Lower lobe of right lung (tissue), 2 donors: ENCODE measurements at places on chromosomes 1 and 21. TPM values are rescaled to one million over a fixed set of nuclear protein-coding genes. Genes with fewer than 3 reads are reported as not detected.

- no peaks in the 10 kb centered on the region for H3K27me3 ChIP-seq
- DNase-seq = no peak
- H3K36me3 ChIP-seq = no peaks in the 10 kb centered on the region
- H3K27ac ChIP-seq = no peak overlapping the region
- H3K4me3 ChIP-seq = no peak overlapping the region
These were observed 36.8 kb downstream of the FMO3 start for GRCh38 chr1:171127501-171127900.

DNA sequence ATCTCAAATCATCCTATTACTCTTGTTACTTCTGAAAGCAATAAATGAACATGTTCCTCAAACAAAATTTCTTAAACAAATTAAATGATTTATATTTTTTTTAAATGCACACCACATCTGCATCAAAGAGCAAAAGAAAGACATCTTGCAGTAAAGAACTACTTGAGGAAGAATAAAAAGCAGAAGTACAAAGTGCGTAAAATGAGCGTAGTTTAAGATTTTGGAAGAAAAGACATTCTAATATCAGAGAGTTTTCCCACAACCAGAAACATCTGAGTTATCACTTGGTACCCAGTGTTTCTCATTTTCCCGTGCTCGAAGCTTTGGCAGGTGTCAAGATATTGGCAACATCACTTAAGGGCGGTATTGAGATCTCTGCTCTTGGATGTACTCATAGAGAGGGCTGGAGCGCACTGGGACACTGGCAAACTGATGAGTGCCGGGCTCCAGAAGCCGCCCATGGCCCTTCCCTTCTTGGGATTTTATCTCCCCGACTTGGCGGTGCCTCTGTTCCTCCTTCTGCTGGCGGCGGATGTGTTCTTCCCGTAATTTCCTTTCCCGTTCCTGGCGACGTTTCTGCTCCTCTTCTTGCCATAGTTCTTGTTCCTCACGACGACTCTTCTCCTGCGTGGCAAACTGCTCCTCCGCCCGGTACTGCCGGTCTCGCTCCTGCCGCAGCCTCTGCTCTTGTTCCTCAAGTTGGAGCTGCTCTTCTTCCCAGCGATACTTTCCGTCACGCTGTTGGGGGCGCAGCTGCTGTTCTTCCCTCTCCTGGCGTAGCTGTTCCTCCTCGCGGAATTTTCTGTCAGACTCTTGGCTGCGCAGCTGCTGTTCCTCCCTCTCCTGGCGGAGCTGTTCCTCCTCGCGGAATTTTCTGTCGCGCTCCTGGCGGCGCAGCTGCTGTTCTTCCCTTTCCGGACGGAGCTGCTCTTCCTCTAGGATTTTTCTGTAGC lies 7.9 kb downstream of the TCHH start:
- peak overlapping the region; percentile 61 for H3K4me3 ChIP-seq
- no peaks in the 10 kb centered on the region for H3K36me3 ChIP-seq
- peaks cover 87% of the 10 kb centered on the region for H3K27me3 ChIP-seq
- H3K4me1 ChIP-seq = peaks cover 43% of the 10 kb centered on the region
- DNase-seq = no peak

DNA sequence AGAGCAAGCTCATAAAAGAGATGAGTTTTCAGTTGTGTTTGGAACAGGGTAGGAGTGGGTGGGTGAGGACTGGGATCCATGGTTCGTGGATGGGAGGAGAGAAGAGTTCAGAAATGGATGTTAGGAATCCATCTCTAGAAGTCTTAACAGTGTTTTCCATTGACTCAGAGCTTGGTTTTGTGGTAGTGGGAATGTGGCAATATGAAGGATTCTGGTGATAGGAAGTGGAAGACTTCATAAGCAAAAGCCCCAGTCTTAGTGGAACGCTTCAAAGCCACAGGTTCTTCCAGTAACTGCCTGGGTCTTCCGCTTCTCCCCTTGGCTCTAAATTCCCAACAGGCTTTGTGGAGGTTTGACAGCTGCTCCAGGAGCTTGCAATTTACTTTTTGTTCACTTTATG lies 167.9 kb downstream of the KCNJ6 start:
- no peak overlapping the region for H3K27ac ChIP-seq
- no peaks in the 10 kb centered on the region for H3K27me3 ChIP-seq
- H3K4me3 ChIP-seq = no peak overlapping the region
- H3K4me1 ChIP-seq = no peaks in the 10 kb centered on the region
- H3K36me3 ChIP-seq = no peaks in the 10 kb centered on the region

GRCh38 chr1:61609040-61609439 lies 115.9 kb downstream of the TM2D1 start:
- no peak overlapping the region for H3K27ac ChIP-seq
- no peaks in the 10 kb centered on the region for H3K4me1 ChIP-seq
- no peaks in the 10 kb centered on the region for H3K36me3 ChIP-seq
- no peak overlapping the region for H3K4me3 ChIP-seq

DMBX1 gene
- not detected for total RNA-seq

PTPN22 gene
- 14.1 TPM for total RNA-seq

APOBEC4 gene
- 3.0 TPM for total RNA-seq

PCP4 gene
- total RNA-seq = 0.95 TPM

COL11A1 gene
- 0.56 TPM for total RNA-seq

ZNF678 gene
- 9.0 TPM for total RNA-seq

DNA sequence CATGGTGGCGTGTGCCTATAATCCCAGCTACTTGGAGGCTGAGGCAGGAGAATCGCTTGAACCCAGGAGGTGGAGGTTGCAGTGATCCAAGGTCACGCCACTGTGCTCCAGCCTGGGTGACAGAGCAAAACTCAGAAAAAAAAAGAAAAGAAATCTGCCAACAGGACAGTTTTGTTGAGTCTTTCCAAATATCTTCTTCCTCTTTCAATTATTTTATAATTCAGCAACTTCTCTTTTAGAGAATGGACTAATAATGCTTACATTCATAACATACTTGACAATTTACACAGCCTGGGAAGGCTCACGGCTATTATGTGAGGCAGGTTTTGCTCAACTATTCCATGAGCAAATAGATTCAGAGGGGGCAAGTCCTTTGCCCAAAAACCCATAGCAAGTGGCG lies 18.1 kb downstream of the CNR2 start:
- peak overlapping the region; percentile 36 for H3K27ac ChIP-seq
- no peak overlapping the region for H3K4me3 ChIP-seq
- peaks cover 24% of the 10 kb centered on the region for H3K4me1 ChIP-seq
- no peaks in the 10 kb centered on the region for H3K27me3 ChIP-seq
- H3K36me3 ChIP-seq = no peaks in the 10 kb centered on the region

DNA sequence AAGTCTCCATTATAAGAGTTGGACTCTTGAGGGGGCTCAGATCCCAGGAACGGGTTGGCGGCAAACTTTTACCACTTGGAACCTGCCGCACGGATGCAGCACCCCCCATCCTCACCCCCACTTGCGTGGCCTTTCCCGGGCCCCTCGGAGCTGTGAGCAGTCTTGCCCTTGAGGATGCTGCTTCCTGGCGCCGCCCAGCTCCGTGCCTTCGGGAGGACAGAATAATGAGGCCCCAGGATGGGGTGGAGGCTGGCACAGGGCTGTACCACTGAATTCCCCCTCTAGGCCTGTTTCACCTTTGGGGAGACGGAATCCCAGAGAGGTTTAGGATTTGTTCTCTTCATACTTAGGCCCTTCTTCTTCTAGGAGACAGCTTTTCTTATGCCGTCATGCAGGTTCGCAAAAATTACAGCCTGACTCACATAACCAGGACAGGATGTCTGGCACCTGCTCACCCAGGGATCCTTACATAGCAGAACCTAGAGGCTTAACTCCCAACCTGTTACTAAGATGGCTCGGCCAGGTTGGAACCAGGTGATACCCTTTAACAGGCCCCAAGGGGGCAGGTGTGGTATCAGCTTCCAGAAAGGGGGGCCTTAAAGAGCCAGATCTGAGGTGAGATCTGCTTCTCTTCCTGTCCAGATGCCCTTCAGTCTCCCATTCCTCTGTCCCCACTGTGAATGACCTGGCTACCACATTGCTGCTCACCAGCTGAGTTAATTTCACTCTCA lies 1.5 kb downstream of the TRNP1 start:
- H3K36me3 ChIP-seq = no peaks in the 10 kb centered on the region
- peaks cover 21% of the 10 kb centered on the region for H3K27me3 ChIP-seq
- DNase-seq = no peak
- peak overlapping the region; percentile 69 for H3K4me3 ChIP-seq

FCRL5 gene
- total RNA-seq = 1.2 TPM

DNA sequence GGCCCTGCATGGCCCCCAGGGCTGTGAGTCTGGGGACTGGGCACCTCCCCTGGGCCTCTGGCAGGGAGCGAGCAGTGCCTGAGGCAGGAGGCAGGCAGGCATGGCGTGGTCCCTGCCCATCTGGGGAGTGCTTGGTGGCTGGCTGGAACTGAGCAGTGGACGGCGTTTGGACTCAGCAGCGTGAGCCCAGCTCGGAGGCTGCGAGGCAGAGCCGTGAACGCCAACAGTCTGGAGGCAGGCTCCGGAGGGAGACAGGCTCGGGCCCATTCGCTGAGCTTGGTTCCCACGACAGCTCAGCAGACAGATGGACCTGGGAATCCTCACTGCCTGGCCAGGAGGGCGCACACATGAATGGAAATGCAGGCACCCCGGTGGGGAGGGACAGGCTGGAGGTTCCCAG lies 160.7 kb upstream of the POU3F1 start:
- no peak overlapping the region for H3K27ac ChIP-seq
- no peaks in the 10 kb centered on the region for H3K27me3 ChIP-seq
- no peak overlapping the region for H3K4me3 ChIP-seq
- no peaks in the 10 kb centered on the region for H3K4me1 ChIP-seq
- DNase-seq = no peak
- no peaks in the 10 kb centered on the region for H3K36me3 ChIP-seq

INTS7 gene
- 17.1 TPM for total RNA-seq

GRCh38 chr1:76086109-76086508 lies 11.6 kb downstream of the ST6GALNAC3 start:
- no peaks in the 10 kb centered on the region for H3K27me3 ChIP-seq
- no peak overlapping the region for H3K27ac ChIP-seq
- H3K36me3 ChIP-seq = no peaks in the 10 kb centered on the region
- no peak for DNase-seq
- H3K4me1 ChIP-seq = no peaks in the 10 kb centered on the region

GRCh38 chr1:44947774-44948311 lies 38.6 kb downstream of the EIF2B3 start:
- H3K36me3 ChIP-seq = no peaks in the 10 kb centered on the region
- DNase-seq = no peak
- H3K27me3 ChIP-seq = no peaks in the 10 kb centered on the region
- H3K27ac ChIP-seq = no peak overlapping the region

- no peaks in the 10 kb centered on the region for H3K36me3 ChIP-seq
- DNase-seq = no peak
- H3K27me3 ChIP-seq = no peaks in the 10 kb centered on the region
- no peak overlapping the region for H3K27ac ChIP-seq
These were observed 42.2 kb upstream of the GOLT1A start for GRCh38 chr1:204255966-204256365.

CACNA1S gene
- total RNA-seq = 0.06 TPM

DNA sequence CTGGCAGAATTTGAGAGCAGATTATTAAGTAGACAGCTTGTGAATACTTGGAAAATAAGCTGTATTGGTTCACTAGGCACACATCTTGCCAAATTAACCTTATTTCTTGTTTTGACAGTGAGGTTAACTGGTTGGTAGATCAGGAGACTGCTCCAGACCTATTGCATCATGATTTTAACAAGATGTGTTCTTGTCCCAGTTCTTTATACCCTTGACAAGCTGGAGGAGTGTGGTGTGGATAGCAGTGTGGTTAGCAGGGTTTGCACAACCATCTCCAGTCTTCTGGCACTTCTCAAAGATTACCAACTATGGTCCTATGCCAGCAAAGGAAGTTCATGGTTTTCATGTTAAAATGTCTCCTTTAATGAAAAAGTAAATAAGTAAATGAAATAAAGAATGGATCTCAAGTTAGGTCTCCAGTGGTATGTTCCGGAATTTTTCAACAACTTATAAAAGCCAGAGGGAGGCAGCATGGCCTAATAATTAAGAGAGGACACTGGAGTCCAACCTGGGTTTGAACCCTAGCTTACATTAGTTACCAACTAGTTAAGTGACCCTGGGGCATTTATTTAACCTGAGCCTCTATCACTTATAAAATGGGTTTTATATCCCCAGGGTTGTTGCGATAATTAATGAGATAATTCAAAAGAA lies 34.1 kb downstream of the DDX20 start:
- H3K36me3 ChIP-seq = no peaks in the 10 kb centered on the region
- no peaks in the 10 kb centered on the region for H3K27me3 ChIP-seq
- no peak for DNase-seq
- H3K27ac ChIP-seq = no peak overlapping the region

GRCh38 chr1:229989591-229990248 lies 77.3 kb upstream of the GALNT2 start:
- no peak overlapping the region for H3K27ac ChIP-seq
- H3K27me3 ChIP-seq = no peaks in the 10 kb centered on the region
- no peaks in the 10 kb centered on the region for H3K36me3 ChIP-seq
- no peak for DNase-seq
- no peak overlapping the region for H3K4me3 ChIP-seq
- no peaks in the 10 kb centered on the region for H3K4me1 ChIP-seq

DNA sequence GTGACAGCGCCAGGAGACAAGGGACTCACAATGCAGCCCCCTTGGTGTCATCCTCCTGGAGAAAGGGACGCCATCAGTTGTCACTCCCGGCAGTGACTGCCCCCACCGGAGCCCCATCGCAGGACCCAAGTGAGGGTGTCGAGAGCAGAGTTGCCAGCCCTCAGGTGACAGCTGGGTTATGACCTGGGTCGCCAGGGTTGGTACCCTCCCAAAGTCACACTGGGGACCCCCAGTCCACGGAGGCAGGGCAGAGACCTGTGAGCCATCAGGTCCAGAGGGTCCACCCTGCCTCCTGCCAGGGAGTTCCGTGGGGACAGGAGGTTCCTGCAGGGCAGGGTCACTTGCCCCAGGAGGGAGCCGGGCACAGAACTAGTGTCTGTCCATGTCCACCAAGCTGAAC lies 78.2 kb upstream of the IFFO2 start:
- H3K36me3 ChIP-seq = no peaks in the 10 kb centered on the region
- H3K27ac ChIP-seq = no peak overlapping the region
- H3K4me3 ChIP-seq = no peak overlapping the region
- no peaks in the 10 kb centered on the region for H3K4me1 ChIP-seq
- DNase-seq = peak; percentile 32

CELF3 gene
- total RNA-seq = not detected

GRCh38 chr1:18913065-18913835 lies 10.9 kb upstream of the ALDH4A1 start:
- peaks cover 37% of the 10 kb centered on the region for H3K4me1 ChIP-seq
- no peak overlapping the region for H3K4me3 ChIP-seq
- peaks cover 60% of the 10 kb centered on the region for H3K36me3 ChIP-seq
- no peaks in the 10 kb centered on the region for H3K27me3 ChIP-seq
- peak overlapping the region; percentile 73 for H3K27ac ChIP-seq
- peak; percentile 87 for DNase-seq

DNA sequence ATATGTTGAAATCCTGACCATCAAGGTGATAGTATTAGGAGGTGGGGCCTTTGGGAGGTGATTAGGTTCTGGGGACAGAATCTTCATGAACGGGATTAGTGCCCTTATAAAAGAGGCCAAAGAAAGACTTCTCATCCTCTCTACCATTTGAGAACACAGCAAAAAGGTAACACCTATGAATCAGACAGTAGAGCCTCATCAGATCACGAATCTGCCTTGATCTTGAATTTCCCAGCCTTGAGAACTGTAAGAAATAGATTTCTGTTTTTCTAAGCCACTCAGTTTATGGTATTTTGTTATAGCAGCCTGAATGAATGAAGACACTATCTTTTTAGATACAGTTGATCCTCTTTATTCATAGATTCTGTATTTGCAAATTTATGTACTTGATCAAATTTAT lies 206.9 kb upstream of the EDN2 start:
- no peaks in the 10 kb centered on the region for H3K4me1 ChIP-seq
- no peak overlapping the region for H3K27ac ChIP-seq
- no peaks in the 10 kb centered on the region for H3K36me3 ChIP-seq
- H3K27me3 ChIP-seq = no peaks in the 10 kb centered on the region
- no peak overlapping the region for H3K4me3 ChIP-seq

- H3K4me1 ChIP-seq = peaks cover 4% of the 10 kb centered on the region
- H3K36me3 ChIP-seq = no peaks in the 10 kb centered on the region
- no peak overlapping the region for H3K27ac ChIP-seq
- H3K4me3 ChIP-seq = peak overlapping the region; percentile 10
These were observed 121.8 kb downstream of the HFM1 start for GRCh38 chr1:91282695-91283420.
